ENCODE measurements at places on chromosomes 1 and 21. TPM values are rescaled to one million over a fixed set of nuclear protein-coding genes. Genes with fewer than 3 reads are reported as not detected.

Gene RIIAD1
- not detected for polyA plus RNA-seq

Gene PLA2G4A
- polyA plus RNA-seq: 2.2 TPM

Gene ZNF362
- polyA plus RNA-seq: 35.1 TPM

Gene TBX15
- polyA plus RNA-seq: 61.2 TPM

Gene NPPB
- not detected for polyA plus RNA-seq

Gene CFHR2
- not detected for polyA plus RNA-seq

Gene ERICH3
- polyA plus RNA-seq: 0.08 TPM

Gene NBPF14
- 15.3 TPM for polyA plus RNA-seq

Gene PLA2G2D
- polyA plus RNA-seq: not detected

Gene NEK2
- polyA plus RNA-seq: 4.9 TPM

Gene OR2L2
- polyA plus RNA-seq: not detected

Gene TBX19
- polyA plus RNA-seq: 1.7 TPM

Gene BPNT1
- polyA plus RNA-seq: 23.1 TPM

Gene LYPD8
- not detected for polyA plus RNA-seq

Gene FCRL4
- polyA plus RNA-seq: not detected

Gene IGSF21
- 0.48 TPM for polyA plus RNA-seq

Gene NR5A2
- polyA plus RNA-seq: 3.0 TPM

Gene CHIT1
- polyA plus RNA-seq: 1.7 TPM

Gene C1orf116
- polyA plus RNA-seq: 0.12 TPM

Gene CRYAA
- 0.34 TPM for polyA plus RNA-seq

Gene SKI
- 70.0 TPM for polyA plus RNA-seq

Gene REN
- not detected for polyA plus RNA-seq

Gene SLC26A9
- polyA plus RNA-seq: 0.05 TPM

Gene EPHA10
- polyA plus RNA-seq: not detected

Gene SELL
- 2.6 TPM for polyA plus RNA-seq

Gene PADI1
- polyA plus RNA-seq: 0.31 TPM

Gene TACSTD2
- polyA plus RNA-seq: 1.4 TPM

Gene FCRL6
- not detected for polyA plus RNA-seq

Gene PLA2G2A
- 3.6 TPM for polyA plus RNA-seq

Gene TRNP1
- 1.2 TPM for polyA plus RNA-seq

Gene LAX1
- 0.17 TPM for polyA plus RNA-seq

Gene PPIAL4G
- 0.06 TPM for polyA plus RNA-seq

Gene DPT
- 70.2 TPM for polyA plus RNA-seq

Gene CR1L
- polyA plus RNA-seq: not detected

Gene FMN2
- 0.23 TPM for polyA plus RNA-seq

Gene LRRC38
- 31.8 TPM for polyA plus RNA-seq

Gene BMP8A
- 0.53 TPM for polyA plus RNA-seq

Gene IFFO2
- 6.2 TPM for polyA plus RNA-seq

Gene PCBP3
- 0.81 TPM for polyA plus RNA-seq

Gene CCNL2
- polyA plus RNA-seq: 174 TPM

Gene DDR2
- 34.6 TPM for polyA plus RNA-seq

Gene CENPF
- 22.4 TPM for polyA plus RNA-seq

Gene TNFRSF25
- 14.7 TPM for polyA plus RNA-seq

Gene GPR3
- 0.49 TPM for polyA plus RNA-seq
